GM12878 (cell line): ENCODE measurements at places on chromosomes 3 and 15. TPM values are rescaled to one million over a fixed set of nuclear protein-coding genes. Genes with fewer than 3 reads are reported as not detected.

The MAP1A gene
- 0.07 and 0.09 TPM in 2 replicates for polyA plus RNA-seq

- no peak overlapping the region for H3K4me3 ChIP-seq
- DNase-seq, result no peak
- H3K4me1 ChIP-seq, result no peaks in the 10 kb centered on the region
- H3K27ac ChIP-seq, result no peak overlapping the region
- H3K27me3 ChIP-seq, result no peaks in the 10 kb centered on the region
Measured at GRCh38 chr3:110821586-110821985, 250.0 kb upstream of the NECTIN3 start.

The CHRD gene
- polyA plus RNA-seq, result not detected in 2 replicates

- H3K4me1 ChIP-seq, result peaks cover 3% of the 10 kb centered on the region; the same call in 1 of the 2 replicates
- H3K27me3 ChIP-seq, result no peaks in the 10 kb centered on the region
- H3K4me3 ChIP-seq, result no peak overlapping the region
- H3K36me3 ChIP-seq, result no peaks in the 10 kb centered on the region
Measured at GRCh38 chr3:143856252-143856970, 8.1 kb upstream of the SLC9A9 start.

- no peak for DNase-seq
- H3K27me3 ChIP-seq, result no peaks in the 10 kb centered on the region
- no peaks in the 10 kb centered on the region for H3K36me3 ChIP-seq
- no peak overlapping the region for H3K27ac ChIP-seq
- H3K4me3 ChIP-seq, result no peak overlapping the region
Measured at GRCh38 chr15:31102039-31102321, 455 bp upstream of the TRPM1 start.

GRCh38 chr15:42845581-42845980 is 75.0 kb downstream of the TTBK2 start:
- H3K4me3 ChIP-seq, result no peak overlapping the region
- no peaks in the 10 kb centered on the region for H3K4me1 ChIP-seq

DNA sequence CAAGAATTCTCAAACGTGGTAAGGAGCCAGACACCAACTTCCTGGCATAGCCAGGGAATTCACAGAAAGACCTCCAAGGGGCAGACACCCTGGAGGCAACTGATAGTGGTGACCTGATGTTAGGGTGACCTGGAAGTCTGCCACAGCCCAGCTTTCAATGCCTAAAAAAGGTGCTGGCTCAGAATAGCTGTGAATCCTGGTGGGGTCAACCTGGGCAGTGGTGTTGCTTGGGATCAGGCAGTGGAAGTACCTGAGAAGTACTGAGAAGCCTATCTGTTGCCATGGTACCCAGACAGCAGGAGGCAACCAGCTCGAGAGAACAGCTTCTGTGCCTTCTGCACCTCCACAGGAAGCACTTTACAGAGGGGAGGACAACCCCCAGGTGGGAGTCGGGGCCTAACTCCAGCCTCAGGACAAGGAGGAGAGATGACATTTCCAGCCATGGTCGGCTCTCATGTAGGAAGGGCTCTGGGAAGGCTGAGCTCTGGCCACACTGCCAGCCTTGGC is 55.4 kb upstream of the LARS2 start:
- H3K27me3 ChIP-seq, result no peaks in the 10 kb centered on the region; the same call in 1 of the 2 replicates
- no peak overlapping the region for H3K27ac ChIP-seq
- no peak for DNase-seq
- no peaks in the 10 kb centered on the region for H3K36me3 ChIP-seq
- no peaks in the 10 kb centered on the region for H3K4me1 ChIP-seq
- H3K4me3 ChIP-seq, result no peak overlapping the region

- no peaks in the 10 kb centered on the region for H3K36me3 ChIP-seq
- H3K27ac ChIP-seq, result no peak overlapping the region
- no peaks in the 10 kb centered on the region for H3K4me1 ChIP-seq
Measured at GRCh38 chr3:52188556-52188955, 9.4 kb upstream of the ALAS1 start.

- H3K36me3 ChIP-seq, result no peaks in the 10 kb centered on the region
- no peak overlapping the region for H3K27ac ChIP-seq
- H3K4me3 ChIP-seq, result no peak overlapping the region; the same call in 1 of the 2 replicates
- H3K27me3 ChIP-seq, result no peaks in the 10 kb centered on the region
- no peak for DNase-seq
Measured at GRCh38 chr15:39936187-39936586, 2.3 kb downstream of the EIF2AK4 start.

The ITPKA gene
- polyA plus RNA-seq, result 0.10 and 0.49 TPM in 2 replicates

The SPSB4 gene
- not detected in 2 replicates for polyA plus RNA-seq

The GPR62 gene
- not detected in 2 replicates for polyA plus RNA-seq

- no peak for DNase-seq
- no peak overlapping the region for H3K27ac ChIP-seq
- no peaks in the 10 kb centered on the region for H3K4me1 ChIP-seq
- H3K36me3 ChIP-seq, result no peaks in the 10 kb centered on the region
- H3K4me3 ChIP-seq, result no peak overlapping the region
- H3K27me3 ChIP-seq, result no peaks in the 10 kb centered on the region
Measured at GRCh38 chr3:107668963-107669362, 146.2 kb downstream of the BBX start.

- H3K4me1 ChIP-seq, result no peaks in the 10 kb centered on the region
- H3K27ac ChIP-seq, result no peak overlapping the region
- H3K4me3 ChIP-seq, result no peak overlapping the region
- no peaks in the 10 kb centered on the region for H3K27me3 ChIP-seq
- no peaks in the 10 kb centered on the region for H3K36me3 ChIP-seq
- DNase-seq, result no peak
Measured at GRCh38 chr15:49424954-49425353, 1.9 kb downstream of the FGF7 start.

DNA sequence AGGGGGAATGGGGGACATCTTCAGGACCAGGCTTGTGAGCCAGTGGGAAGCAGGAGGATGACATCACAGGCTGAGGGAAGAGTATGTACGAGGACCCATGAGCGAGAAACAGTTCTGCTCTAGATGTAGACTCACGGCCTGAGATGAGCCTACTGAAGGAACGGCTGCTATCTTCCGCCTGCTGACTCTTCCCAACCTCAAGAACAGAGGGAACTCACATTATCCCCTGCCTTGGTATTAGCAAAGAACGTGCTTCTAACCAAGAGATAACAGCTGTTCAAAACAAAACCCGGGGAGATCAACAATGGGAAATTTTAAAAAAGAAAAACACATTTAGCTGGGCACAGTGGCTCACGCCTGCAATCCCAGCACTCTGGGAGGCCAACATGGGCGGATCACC is 25.3 kb downstream of the AVEN start:
- H3K4me3 ChIP-seq, result no peak overlapping the region
- no peaks in the 10 kb centered on the region for H3K36me3 ChIP-seq
- DNase-seq, result no peak

DNA sequence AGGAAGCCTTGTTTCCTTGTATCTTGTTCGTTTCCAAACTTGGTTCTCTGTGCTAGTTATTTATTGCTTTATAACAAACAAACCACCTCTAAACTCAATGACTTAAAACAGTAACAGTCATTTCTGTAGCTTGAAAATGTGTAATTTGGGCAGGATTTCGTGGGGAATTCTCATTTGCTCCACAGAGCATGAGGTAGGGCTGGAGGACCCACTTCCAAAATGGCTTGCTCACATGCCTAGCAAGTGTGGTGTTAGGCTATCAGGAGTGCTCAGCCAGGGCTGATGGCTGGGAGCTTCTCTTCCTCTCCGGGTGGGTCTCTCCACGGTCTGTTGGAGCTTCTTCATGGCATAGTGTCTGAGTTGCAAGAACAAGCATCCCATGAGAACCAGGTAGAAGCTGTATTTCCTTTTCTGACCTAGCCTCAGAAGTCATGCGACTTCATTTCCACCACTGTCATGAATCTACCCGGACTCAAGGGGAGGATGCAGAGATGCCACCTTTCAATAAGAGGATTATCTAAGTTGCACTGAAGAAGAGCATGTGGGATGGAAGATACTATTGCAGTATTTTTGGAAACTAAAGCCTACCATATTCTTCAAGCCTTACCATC is 8.2 kb upstream of the TNIK start:
- H3K36me3 ChIP-seq, result no peaks in the 10 kb centered on the region
- peaks cover 12% of the 10 kb centered on the region; the same call in 1 of the 2 replicates for H3K4me1 ChIP-seq
- H3K27me3 ChIP-seq, result no peaks in the 10 kb centered on the region
- no peak for DNase-seq
- no peak overlapping the region for H3K27ac ChIP-seq

GRCh38 chr3:37964716-37965115 is 25.9 kb upstream of the VILL start:
- H3K27me3 ChIP-seq, result no peaks in the 10 kb centered on the region
- DNase-seq, result no peak
- H3K36me3 ChIP-seq, result no peaks in the 10 kb centered on the region

DNA sequence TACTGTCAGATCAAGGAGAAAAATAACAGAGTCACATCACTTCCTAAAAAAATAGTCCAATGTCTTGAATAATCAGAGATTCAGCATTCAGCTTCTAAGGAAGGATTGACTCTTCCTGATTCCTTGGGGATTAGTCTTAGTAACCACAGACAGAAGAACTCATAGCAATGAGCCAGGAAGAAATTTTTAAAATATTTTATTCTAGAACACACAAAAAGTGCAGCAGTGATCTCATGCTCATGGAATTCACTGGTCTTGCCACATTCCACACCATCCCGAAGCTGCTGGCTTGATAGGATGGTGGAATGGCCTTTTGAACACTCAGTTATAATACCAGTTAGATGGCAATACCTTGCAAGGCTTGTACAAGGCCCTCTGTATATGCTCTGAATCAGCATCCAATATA is 43.0 kb upstream of the ABI3BP start:
- H3K27ac ChIP-seq, result no peak overlapping the region
- no peak overlapping the region for H3K4me3 ChIP-seq
- no peaks in the 10 kb centered on the region for H3K4me1 ChIP-seq
- H3K36me3 ChIP-seq, result no peaks in the 10 kb centered on the region

The FANCI gene
- 126 and 133 TPM in 2 replicates for polyA plus RNA-seq

The LINGO1 gene
- polyA plus RNA-seq, result not detected in 2 replicates

- DNase-seq, result no peak
- H3K36me3 ChIP-seq, result no peaks in the 10 kb centered on the region
- no peaks in the 10 kb centered on the region for H3K4me1 ChIP-seq
- no peak overlapping the region for H3K4me3 ChIP-seq
Measured at GRCh38 chr3:22920006-22920405, 283.1 kb upstream of the UBE2E2 start.

DNA sequence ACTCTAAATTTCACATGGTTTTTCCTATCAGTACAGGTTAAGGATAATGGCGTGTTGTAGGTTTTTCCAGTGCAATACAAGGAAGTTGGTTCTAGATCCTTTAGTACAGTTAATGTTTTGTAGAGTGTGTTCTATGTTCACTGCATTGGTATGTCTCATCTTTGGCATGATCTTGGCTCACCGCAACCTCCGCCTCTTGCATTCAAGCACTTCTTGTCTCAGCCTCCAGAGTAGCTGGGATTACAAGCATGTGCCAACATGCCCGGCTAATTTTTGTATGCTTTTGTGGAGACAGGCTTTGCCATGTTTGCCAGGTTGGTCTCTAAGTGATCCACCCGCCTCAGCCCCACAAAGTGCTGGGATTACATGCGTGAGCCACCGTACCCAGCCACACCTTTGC is 30.4 kb downstream of the SNRPN start:
- H3K27me3 ChIP-seq, result no peaks in the 10 kb centered on the region
- no peaks in the 10 kb centered on the region for H3K4me1 ChIP-seq
- no peak overlapping the region for H3K27ac ChIP-seq

GRCh38 chr3:16070707-16071106 is 103.8 kb upstream of the GALNT15 start:
- H3K27ac ChIP-seq, result no peak overlapping the region
- no peak overlapping the region for H3K4me3 ChIP-seq
- DNase-seq, result no peak
- no peaks in the 10 kb centered on the region for H3K4me1 ChIP-seq

The ZNF501 gene
- 1.7 and 1.9 TPM in 2 replicates for polyA plus RNA-seq

GRCh38 chr3:194532591-194532990 is 45.8 kb upstream of the ATP13A3 start:
- H3K27me3 ChIP-seq, result no peaks in the 10 kb centered on the region
- no peak for DNase-seq
- no peak overlapping the region for H3K27ac ChIP-seq
- H3K4me1 ChIP-seq, result no peaks in the 10 kb centered on the region

The STAB1 gene
- polyA plus RNA-seq, result not detected in 2 replicates

The DGKG gene
- 3.1 and 4.8 TPM in 2 replicates for polyA plus RNA-seq

DNA sequence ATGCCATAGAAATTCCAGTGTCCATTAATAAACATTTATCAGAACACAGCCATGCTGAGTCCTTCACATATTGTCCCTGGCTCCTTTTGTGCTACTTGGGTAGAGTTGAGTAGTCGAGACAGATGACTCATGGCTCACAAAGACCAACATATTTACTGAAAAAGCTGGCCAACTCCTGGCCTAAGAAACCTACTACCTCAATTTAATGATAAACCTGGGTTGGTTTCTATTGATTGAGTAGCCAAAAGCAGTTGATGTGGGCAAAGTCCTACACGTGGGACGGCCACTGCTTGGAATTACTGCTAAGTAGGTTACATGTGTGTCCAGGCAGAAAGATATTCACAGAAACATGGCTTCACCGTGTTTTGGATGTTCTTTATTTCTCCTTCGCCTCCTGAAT is 402.2 kb downstream of the NR2F2 start:
- no peak overlapping the region for H3K27ac ChIP-seq
- H3K4me3 ChIP-seq, result no peak overlapping the region
- H3K36me3 ChIP-seq, result no peaks in the 10 kb centered on the region
- no peak for DNase-seq
- H3K4me1 ChIP-seq, result no peaks in the 10 kb centered on the region

GRCh38 chr15:93859176-93859575 is 372.2 kb upstream of the MCTP2 start:
- no peak for DNase-seq
- H3K36me3 ChIP-seq, result no peaks in the 10 kb centered on the region
- no peaks in the 10 kb centered on the region for H3K4me1 ChIP-seq
- H3K27me3 ChIP-seq, result no peaks in the 10 kb centered on the region
- no peak overlapping the region for H3K4me3 ChIP-seq

The CHRNA7 gene
- not detected in 2 replicates for polyA plus RNA-seq

GRCh38 chr15:62301993-62302675 is 137.0 kb upstream of the C2CD4B start:
- H3K36me3 ChIP-seq, result no peaks in the 10 kb centered on the region
- no peak for DNase-seq
- no peak overlapping the region for H3K4me3 ChIP-seq

DNA sequence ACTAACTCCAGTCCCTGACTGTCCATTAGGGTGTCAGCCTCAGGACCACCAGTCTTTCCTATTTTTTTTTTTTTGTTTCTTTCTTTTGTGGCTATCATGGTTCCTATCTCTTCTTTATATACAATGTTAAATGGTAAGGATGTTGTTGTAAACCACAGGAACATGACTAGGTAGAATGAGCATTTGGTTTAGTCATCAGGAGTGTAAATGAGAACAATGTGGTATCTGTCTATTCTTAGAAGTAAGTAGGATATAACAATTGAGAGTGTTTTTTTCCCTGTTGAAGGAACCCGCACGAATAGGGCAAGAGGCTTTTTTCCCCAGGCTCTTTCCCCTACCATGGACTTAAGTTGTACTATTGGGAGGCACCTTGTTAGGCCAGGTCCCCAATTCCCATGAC is 880.3 kb upstream of the GBE1 start:
- DNase-seq, result no peak
- H3K27me3 ChIP-seq, result no peaks in the 10 kb centered on the region

- H3K27me3 ChIP-seq, result no peaks in the 10 kb centered on the region
- DNase-seq, result no peak
- no peak overlapping the region for H3K4me3 ChIP-seq
- no peaks in the 10 kb centered on the region for H3K36me3 ChIP-seq
- H3K4me1 ChIP-seq, result no peaks in the 10 kb centered on the region
Measured at GRCh38 chr3:16533928-16534574, 20.6 kb upstream of the RFTN1 start.

- H3K27me3 ChIP-seq, result no peaks in the 10 kb centered on the region
- H3K4me3 ChIP-seq, result no peak overlapping the region
- peaks cover 8% of the 10 kb centered on the region for H3K4me1 ChIP-seq
- H3K36me3 ChIP-seq, result no peaks in the 10 kb centered on the region; the same call in 1 of the 2 replicates
- DNase-seq, result no peak
- no peak overlapping the region for H3K27ac ChIP-seq
Measured at GRCh38 chr15:85642065-85642692, 152.5 kb downstream of the KLHL25 start.
